Amygdala (tissue), 56 donors: ENCODE measurements at places on chromosomes 3 and 15.

- DNase-seq: no peak
Measured at GRCh38 chr15:27592036-27592760, 506.9 kb downstream of the OCA2 start.

- no peak for DNase-seq
Measured at GRCh38 chr3:16663854-16664712, 58.9 kb upstream of the DAZL start.

- no peak for DNase-seq
Measured at GRCh38 chr3:72191209-72191960, 406.4 kb upstream of the PROK2 start.

- no peak for DNase-seq
Measured at GRCh38 chr15:85048430-85048829, 66.8 kb downstream of the PDE8A start.

GRCh38 chr15:64426845-64427465 lies 33.4 kb upstream of the ZNF609 start:
- DNase-seq: no peak

- no peak for DNase-seq
Measured at GRCh38 chr15:98530570-98530969, 117.8 kb upstream of the IGF1R start.

DNA sequence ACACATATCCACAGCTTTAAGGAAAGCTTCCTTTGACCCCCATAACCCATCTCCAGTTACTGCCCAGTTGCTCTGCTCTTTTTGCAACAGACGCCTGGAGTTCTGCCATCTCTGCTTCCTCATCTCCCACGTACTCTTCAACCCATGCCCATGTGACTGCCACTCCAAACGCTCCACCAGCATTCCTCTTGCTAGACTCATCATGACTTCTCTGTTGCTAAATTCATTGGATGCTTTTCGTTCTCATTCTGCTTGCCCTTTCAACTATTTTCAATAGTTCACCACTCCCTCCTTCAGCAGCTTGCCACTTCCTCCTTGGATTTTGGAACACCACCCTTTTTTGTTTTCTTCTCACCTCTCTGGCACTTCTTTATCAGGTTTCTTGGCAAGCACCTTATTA lies 2.7 kb upstream of the KNSTRN start:
- no peak for DNase-seq

- no peak for DNase-seq
Measured at GRCh38 chr15:63992300-63992699, 54.0 kb downstream of the DAPK2 start.

GRCh38 chr3:189967254-189967865 lies 153.3 kb downstream of the P3H2 start:
- DNase-seq: no peak

DNA sequence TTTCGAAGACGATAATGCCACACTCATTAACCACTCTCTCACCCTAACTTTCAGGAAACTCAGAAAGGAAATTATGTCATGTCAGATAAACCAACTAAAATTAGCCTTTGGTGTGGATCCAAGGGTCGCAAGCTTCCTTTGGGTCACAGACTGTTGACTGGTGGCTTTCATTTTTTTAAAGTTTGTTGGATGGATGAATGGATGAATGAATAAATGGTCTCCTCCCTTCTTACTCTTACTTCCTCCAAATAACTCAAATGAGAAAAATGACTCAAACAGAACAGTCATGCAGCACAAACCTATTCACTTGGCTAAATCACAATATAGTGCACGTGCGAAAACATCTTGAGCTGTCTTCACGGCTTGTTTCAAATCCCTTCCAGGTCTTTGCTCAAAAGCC lies 82.9 kb upstream of the HACD2 start:
- no peak for DNase-seq

DNA sequence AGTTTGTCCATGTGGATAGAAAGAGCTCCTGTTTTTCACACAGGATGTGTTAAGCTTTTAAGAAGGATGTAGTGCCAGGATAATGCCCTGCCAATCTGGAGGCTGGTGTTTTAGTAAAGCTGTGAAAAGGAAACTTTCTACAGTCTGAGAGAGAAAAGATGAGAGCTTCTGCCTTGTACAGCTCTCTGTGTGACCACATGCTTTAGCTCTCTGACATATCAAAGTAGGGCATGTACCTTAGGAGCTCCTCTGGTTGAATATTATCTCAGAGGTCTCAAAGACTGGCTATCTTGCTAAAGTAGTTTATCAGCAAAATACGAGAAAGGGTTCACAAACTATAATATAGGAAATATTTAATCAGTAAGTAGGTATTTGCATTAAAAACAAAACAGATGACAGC lies 30.4 kb downstream of the CDIN1 start:
- no peak for DNase-seq

- no peak for DNase-seq
Measured at GRCh38 chr3:127997961-127998360, 54.3 kb upstream of the SEC61A1 start.

- DNase-seq: no peak
Measured at GRCh38 chr15:101159096-101159935, 92.5 kb downstream of the CHSY1 start.

DNA sequence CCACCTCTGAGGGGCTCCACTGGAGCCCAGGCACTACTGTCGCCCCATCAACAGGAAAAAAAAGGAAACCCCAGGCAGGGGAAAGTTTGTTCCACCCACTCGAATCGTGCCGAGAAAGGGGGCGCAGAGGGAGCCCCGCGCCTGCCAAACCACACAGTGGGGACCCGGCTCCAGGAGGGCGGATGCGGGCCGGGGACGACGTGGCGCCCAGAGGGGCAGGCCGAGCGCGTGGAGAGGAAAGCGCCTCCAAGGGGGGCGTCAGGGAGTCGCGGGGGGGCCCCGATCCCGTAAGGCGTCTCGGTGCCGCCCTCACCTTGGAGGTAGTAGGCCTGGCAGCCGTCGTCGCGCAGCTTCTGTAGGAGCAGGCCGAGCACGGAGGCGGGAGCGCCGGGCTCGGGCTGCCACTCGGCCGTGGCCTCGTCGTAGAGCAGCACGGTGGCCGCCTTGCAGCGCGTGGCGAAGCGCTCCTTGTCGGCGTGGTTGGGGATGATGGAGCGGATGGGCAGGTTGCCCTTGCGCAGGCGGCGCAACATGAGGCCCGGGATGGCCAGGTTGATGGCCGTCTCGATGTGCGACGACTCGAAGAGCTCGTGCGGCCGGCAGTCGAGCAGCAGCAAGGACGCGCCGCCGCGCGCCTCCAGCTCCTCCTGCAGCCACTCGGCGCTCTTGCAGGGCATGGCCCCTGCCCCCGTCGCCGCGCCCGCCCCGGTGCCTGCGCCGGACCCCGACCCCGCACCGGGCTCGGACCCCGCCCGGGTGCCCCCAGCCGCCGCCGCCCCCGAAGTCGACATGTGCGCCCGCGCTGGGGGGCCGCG lies 627 bp downstream of the DUSP7 start:
- DNase-seq: no peak

- DNase-seq: no peak
Measured at GRCh38 chr3:52051444-52051843, 4.9 kb downstream of the DUSP7 start.

- no peak for DNase-seq
Measured at GRCh38 chr15:84929795-84930603, 45.5 kb downstream of the SLC28A1 start.

DNA sequence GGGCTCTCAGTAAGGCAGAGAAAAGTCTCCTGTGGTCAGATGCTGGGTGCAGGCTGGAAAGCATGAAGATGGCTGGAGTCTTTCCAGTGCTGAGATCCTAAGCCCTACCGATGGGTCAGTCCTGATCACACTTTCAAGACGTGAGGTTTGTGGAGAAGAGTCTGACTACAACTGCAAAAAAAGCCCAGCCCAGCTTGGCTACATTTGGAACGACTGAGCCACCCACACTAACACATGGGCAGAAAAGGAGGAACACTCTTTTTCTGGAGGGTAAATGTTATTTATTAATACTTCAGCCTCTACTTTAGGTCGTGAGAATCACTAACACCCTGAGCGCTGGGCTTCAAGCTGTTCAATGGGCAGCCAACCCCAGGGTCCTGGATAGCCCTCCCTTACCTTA lies 22.0 kb upstream of the C3orf22 start:
- DNase-seq: no peak

GRCh38 chr15:63513728-63514127 lies 9.3 kb downstream of the USP3 start:
- no peak for DNase-seq

- DNase-seq: no peak
Measured at GRCh38 chr3:17740721-17741141, 1.7 kb downstream of the TBC1D5 start.

DNA sequence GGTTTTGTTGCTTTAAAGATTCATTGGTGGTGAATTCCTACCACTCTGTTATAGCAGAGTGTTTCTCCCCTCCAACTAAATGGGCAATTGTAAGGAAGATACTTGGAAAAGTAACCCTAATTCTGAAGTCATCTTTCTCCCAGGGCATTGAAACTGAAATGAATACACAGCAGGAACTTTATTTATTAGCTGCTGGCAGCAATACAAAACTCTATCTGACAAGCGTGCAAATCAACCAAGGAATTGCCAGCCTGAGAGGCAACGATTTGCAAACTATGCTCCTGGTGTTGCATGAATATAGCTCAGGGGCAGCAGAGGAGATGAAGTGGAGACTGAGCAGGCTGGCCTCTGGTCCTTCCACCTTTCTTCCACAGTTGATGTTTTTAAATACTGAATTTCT lies 48.9 kb downstream of the CD200R1 start:
- no peak for DNase-seq

GRCh38 chr3:114307222-114307830 lies 13.5 kb downstream of the TIGIT start:
- no peak for DNase-seq

DNA sequence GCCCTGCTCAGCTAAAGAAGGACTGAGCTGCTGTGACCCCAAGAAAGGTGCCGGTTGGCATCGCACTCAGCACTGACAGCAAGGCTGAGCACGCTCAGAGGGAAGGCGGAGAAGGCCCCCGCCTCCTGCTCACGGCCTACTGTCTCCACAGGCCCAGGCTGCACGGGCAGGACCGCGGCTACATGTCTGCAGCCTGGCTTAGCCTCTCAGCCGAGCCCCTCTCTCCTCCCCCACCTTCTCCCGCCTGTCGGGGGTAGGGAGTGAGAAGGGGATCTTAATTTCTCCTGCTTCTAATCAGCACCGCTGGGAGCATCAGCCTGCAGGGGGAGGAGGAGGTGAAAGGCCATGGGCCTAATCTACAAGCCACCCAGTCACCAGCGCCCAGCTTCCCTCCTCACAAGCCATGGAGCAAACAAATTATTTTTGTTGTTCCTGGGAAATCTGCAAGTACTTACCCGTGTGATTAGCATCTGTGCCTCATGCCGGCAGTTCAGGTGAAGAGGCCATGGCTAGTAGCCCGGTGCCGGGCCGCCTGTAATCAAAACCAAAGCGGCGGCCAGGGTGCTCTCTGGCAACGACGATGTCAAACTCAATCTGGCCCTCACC lies 68.1 kb downstream of the EPHB3 start:
- no peak for DNase-seq

DNA sequence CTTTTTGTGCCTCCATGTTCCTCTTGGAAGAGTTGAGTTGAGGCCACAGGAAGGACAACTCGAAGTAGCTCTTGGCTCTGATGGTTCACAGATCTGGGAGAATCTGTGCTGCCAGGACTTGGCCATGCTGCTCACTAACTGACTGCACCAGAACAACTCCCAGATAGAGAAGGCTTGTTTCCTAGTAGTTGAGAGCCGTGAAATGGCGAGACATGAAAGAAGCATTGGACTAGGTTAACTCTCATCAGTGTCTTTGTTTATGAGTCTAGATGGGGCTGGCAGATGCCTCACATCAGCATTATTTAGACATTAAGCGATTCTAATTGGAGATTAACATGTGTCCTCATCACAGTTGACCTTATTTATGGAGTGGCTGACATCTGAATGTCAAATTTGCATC lies 92.9 kb upstream of the AGBL1 start:
- no peak for DNase-seq

DNA sequence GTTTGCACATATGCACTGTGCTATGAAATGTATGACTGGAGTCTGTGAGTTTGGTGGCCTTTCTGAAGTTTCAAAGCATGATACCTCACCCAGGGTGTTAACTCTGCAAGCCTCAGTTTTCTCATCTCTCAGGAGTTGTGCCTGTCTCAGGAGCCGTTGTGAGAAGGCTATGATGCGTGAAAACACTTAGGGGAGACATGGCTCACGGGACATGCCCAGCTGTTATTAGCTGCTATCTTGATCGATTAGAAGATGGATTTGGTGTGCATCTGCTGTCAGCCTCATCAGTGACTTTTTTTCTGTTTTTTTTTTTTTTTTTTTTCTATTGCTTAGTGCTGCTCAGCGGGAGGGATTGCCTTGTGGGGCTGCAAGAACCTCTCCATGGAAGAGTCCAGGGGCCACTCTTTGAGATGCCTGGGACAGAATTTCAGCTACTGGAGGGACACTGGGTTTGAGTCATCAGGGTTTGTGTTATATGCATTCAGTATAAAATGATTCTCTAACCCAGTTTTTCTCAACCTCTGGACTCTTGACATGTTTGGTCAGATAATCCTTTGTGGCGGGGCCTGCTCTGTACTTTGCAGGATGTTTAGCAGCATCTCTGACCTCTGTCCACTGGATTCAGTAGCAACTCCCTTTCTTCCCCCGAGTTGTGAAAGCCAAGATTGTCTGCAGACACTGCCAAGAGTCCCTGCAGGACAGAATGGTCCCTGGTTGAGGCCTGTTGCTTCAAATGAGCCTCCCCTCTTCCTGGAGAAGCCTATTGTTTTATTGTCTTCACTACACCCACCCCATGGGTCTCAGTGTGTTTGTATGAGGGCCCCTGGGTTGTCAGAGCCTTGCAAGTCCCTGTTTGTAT lies 181.4 kb downstream of the CACNA2D3 start:
- DNase-seq: no peak

GRCh38 chr15:62497356-62497755 lies 332.3 kb upstream of the C2CD4B start:
- no peak for DNase-seq

- DNase-seq: no peak
Measured at GRCh38 chr3:147758771-147759170, 349.6 kb downstream of the ZIC1 start.

DNA sequence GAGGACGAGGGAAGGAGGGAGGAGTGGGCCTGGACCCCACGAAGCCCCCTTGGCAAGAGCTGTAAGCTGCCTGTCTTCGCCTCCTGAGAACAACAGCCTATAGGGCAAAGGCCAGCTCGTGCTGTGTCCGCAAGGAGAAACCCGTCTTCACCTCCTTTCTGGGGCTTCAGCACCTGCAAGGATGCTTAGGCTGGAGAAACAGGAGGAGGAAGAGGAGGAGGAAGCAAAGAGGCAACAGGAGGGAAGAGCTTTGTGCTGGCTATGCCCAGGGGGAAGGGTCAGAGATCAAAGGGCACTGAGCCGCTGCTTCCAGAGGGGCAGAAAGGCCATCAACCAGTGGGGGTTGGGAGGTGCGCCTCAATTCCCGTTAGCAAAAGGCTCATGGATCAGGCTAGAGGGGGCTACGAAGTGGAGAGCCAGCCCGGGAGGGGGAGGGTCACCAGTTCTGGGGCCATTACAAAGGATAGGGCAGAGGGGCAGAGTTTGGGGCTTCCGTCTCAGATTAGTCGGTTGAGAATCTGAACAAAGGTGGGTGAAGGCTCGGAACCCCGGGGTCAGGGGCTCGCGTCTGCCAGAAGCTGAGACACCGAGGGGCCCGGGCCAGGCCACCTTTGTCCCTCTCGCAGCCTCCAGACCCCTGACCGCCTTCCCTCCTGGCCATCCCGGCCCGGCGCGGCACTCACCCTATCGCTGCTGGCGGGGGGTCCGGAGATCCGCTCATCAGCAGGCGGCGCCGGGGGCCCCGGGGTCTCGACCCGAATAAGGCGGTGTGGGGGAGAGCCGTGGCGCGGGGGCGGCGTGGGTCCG lies 792 bp downstream of the SHF start:
- DNase-seq: no peak

GRCh38 chr15:67908756-67909155 lies 68.9 kb upstream of the RNU6-1 start:
- no peak for DNase-seq

GRCh38 chr3:159238646-159239045 lies 436.8 kb downstream of the MFSD1 start:
- no peak for DNase-seq
